ENCODE measurements at places on chromosomes 2 and 18. TPM values are rescaled to one million over a fixed set of nuclear protein-coding genes. Genes with fewer than 3 reads are reported as not detected.

LDAH gene
- total RNA-seq, result 9.9 TPM

PRSS56 gene
- not detected for total RNA-seq

CIB4 gene
- total RNA-seq, result not detected

LAPTM4A gene
- 76.1 TPM for total RNA-seq

RGPD5 gene
- 8.5 TPM for total RNA-seq

IL36A gene
- total RNA-seq, result not detected

TTR gene
- total RNA-seq, result not detected

COL5A2 gene
- total RNA-seq, result 43.5 TPM

ARHGAP25 gene
- total RNA-seq, result 20.4 TPM

TNFAIP6 gene
- total RNA-seq, result not detected

NCKAP5 gene
- 1.3 TPM for total RNA-seq

E2F6 gene
- 6.9 TPM for total RNA-seq

DLX1 gene
- total RNA-seq, result 1.8 TPM

ZNF892 gene
- total RNA-seq, result 2.7 TPM

VWC2L gene
- not detected for total RNA-seq

ANKRD62 gene
- total RNA-seq, result not detected

RRM2 gene
- total RNA-seq, result 22.4 TPM

BMP10 gene
- not detected for total RNA-seq

ZAP70 gene
- total RNA-seq, result not detected

OTOF gene
- not detected for total RNA-seq

SKOR2 gene
- total RNA-seq, result not detected

ANKRD29 gene
- 8.5 TPM for total RNA-seq

SERPINB11 gene
- total RNA-seq, result not detected

ARHGEF33 gene
- total RNA-seq, result 0.08 TPM

ATP6V1B1 gene
- not detected for total RNA-seq

AKAIN1 gene
- total RNA-seq, result not detected

HS6ST1 gene
- total RNA-seq, result 14.6 TPM

LIMS3 gene
- total RNA-seq, result 0.15 TPM

OR6B2 gene
- total RNA-seq, result not detected

MSGN1 gene
- total RNA-seq, result not detected

PSMA8 gene
- not detected for total RNA-seq

SLC4A5 gene
- total RNA-seq, result not detected

RNU2-63P gene
- total RNA-seq, result under 0.01 TPM

LAMA3 gene
- total RNA-seq, result 608 TPM

ABI2 gene
- total RNA-seq, result 15.3 TPM

IGFBP5 gene
- 0.08 TPM for total RNA-seq

POLE4 gene
- total RNA-seq, result 35.3 TPM

RBM44 gene
- not detected for total RNA-seq

GCG gene
- total RNA-seq, result not detected

UGT1A10 gene
- total RNA-seq, result not detected

PLCL1 gene
- total RNA-seq, result not detected

B3GNT7 gene
- total RNA-seq, result 0.34 TPM

ANKRD53 gene
- total RNA-seq, result not detected

DTYMK gene
- 37.5 TPM for total RNA-seq

ZNF385B gene
- not detected for total RNA-seq

DAW1 gene
- total RNA-seq, result 1.4 TPM
